ENCODE measurements at places on chromosomes 13 and 19. TPM values are rescaled to one million over a fixed set of nuclear protein-coding genes. Genes with fewer than 3 reads are reported as not detected.

FPR1 gene
- 6.4 TPM for total RNA-seq

SPACA4 gene
- not detected for total RNA-seq

TJP3 gene
- total RNA-seq = 18.7 TPM

PDE4A gene
- 1.0 TPM for total RNA-seq

LGALS4 gene
- 2.3 TPM for total RNA-seq

S1PR5 gene
- total RNA-seq = 22.0 TPM

C19orf67 gene
- total RNA-seq = 0.34 TPM

ZNF793 gene
- 1.1 TPM for total RNA-seq

OR7D2 gene
- not detected for total RNA-seq

MED16 gene
- total RNA-seq = 47.5 TPM

KEAP1 gene
- 83.6 TPM for total RNA-seq

KLF12 gene
- 68.5 TPM for total RNA-seq

NKPD1 gene
- total RNA-seq = 0.84 TPM

KLK6 gene
- total RNA-seq = not detected

C19orf73 gene
- total RNA-seq = 1.6 TPM

PEAK3 gene
- total RNA-seq = 0.14 TPM

KLK2 gene
- total RNA-seq = not detected

NBEA gene
- total RNA-seq = 0.15 TPM

LRG1 gene
- total RNA-seq = not detected

TMEM143 gene
- 14.0 TPM for total RNA-seq

ZNF14 gene
- total RNA-seq = 35.0 TPM

CAPN12 gene
- total RNA-seq = 2.7 TPM

TSSK6 gene
- total RNA-seq = 5.2 TPM

ADGRE3 gene
- total RNA-seq = not detected

GPR18 gene
- total RNA-seq = 38.0 TPM

FLT1 gene
- total RNA-seq = 1.7 TPM

GJB2 gene
- 3.6 TPM for total RNA-seq

CLEC4G gene
- 1.2 TPM for total RNA-seq

LINGO3 gene
- total RNA-seq = 0.27 TPM

LGALS16 gene
- not detected for total RNA-seq

ZNF93 gene
- 10.1 TPM for total RNA-seq

MAP4K1 gene
- 221 TPM for total RNA-seq

ARHGAP33 gene
- total RNA-seq = 23.4 TPM

URI1 gene
- 56.5 TPM for total RNA-seq

SPRYD7 gene
- 2.3 TPM for total RNA-seq

MYPOP gene
- 11.2 TPM for total RNA-seq

IGFL3 gene
- total RNA-seq = not detected

KIR2DL3 gene
- not detected for total RNA-seq

SPC24 gene
- total RNA-seq = 0.82 TPM

NXNL1 gene
- not detected for total RNA-seq

Data from naive thymus-derived CD4-positive, alpha-beta T cell (primary cell).